ENCODE measurements at places on chromosomes 12 and 14.
A peak's percentile ranks its signal among the peaks of the same experiment; 100 is the strongest.

DNA sequence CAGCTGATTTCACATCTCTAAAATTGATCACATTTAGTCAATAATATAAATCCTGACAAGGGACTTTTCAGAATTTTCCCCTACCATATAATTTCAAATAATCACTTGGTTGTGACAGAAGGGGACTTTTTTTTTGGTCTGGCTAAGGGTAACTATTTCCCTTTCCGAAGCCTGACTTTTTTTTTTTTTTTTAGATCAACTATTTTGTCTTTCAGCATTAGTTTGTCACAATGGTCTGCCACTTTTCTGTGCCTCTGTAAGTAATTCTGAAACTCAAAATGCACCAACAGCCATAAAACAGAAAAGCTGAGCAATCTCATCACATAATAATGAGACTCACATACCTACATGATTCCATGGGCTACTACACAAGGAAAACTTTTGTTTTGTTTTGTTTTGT lies 266.4 kb downstream of the SSPN start:
- no peak overlapping the region for H3K27ac ChIP-seq
- H3K4me3 ChIP-seq, result no peak overlapping the region
- DNase-seq, result no peak
- no peaks in the 10 kb centered on the region for H3K27me3 ChIP-seq
- H3K36me3 ChIP-seq, result peaks cover 5% of the 10 kb centered on the region

DNA sequence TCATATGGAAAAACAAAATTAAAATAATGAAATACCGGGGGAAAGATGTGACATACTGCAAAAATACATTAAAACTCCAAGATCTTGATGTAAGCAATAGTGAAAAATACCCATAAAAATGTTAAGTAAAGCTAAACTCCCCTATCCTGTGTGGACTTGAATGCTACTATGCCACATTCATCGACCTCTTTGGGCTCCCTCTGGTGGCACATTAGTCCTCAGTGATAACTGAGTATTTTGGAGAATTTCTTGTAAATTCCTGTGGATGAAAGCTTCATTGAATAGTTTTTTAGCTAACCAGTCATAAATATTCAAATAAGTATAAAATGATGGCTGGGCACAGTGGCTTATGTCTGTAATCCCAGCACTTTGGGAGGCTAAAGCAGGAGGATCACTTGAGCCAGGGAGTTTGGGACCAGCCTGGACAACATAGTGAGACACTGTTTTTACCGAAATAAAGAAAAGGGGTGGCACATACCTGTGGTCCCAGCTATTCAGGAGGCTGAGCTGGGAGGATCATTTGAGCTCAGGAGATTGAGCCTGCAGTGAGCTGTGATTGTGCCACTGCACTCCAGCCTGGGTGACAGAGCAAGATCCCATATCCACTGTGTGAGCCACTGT lies 42.4 kb upstream of the SGPP1 start:
- no peaks in the 10 kb centered on the region for H3K27me3 ChIP-seq
- H3K27ac ChIP-seq, result no peak overlapping the region
- no peaks in the 10 kb centered on the region for H3K4me1 ChIP-seq
- peak; percentile 54 for DNase-seq

- no peak overlapping the region for H3K4me3 ChIP-seq
- no peak for DNase-seq
- no peaks in the 10 kb centered on the region for H3K27me3 ChIP-seq
- H3K4me1 ChIP-seq, result no peaks in the 10 kb centered on the region
- no peaks in the 10 kb centered on the region for H3K36me3 ChIP-seq
Observed at GRCh38 chr12:132391326-132392041, 62.1 kb upstream of the GALNT9 start.

- H3K4me3 ChIP-seq, result no peak overlapping the region
- no peaks in the 10 kb centered on the region for H3K36me3 ChIP-seq
- no peak overlapping the region for H3K27ac ChIP-seq
Observed at GRCh38 chr14:61051051-61051450, 70.0 kb downstream of the SLC38A6 start.

- no peak for DNase-seq
- peaks cover 3% of the 10 kb centered on the region for H3K27me3 ChIP-seq
- no peaks in the 10 kb centered on the region for H3K36me3 ChIP-seq
- H3K4me1 ChIP-seq, result no peaks in the 10 kb centered on the region
Observed at GRCh38 chr12:5478081-5478706, 46.3 kb downstream of the NTF3 start.

DNA sequence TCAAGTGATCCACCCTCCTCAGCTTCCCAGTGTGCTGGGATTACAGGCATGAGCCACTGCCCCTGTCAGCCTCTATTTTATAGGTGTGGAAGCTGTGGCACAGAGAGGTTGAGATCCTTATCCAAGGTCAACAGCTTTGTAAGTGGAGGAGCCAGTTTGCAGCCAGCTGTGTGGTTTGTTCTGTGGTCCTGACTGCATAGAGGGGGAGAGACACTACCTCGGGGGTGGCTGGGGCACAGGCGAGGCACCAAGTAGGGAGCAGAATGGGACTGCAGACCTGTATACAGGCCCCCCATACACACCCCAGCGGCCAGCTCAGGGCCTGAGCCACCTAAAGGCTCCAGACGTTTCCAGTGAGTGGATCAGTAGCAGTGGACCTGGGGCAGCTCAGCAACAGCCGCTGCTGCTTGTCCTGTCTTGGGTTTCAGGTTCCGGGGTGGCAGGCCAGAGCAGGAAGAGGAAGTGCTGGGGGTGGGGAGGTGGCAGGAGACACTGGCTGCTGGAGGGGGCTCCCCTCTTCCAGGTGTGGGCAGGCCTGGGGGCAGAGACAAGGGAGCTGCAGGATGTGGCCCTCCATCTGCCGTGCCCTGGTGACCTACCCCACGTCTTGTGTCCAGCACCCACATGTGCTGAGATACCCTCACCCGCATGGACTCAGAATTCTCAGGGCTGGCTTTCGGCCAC lies 11.0 kb downstream of the ORAI1 start:
- H3K27me3 ChIP-seq, result no peaks in the 10 kb centered on the region
- peaks cover 1% of the 10 kb centered on the region for H3K36me3 ChIP-seq
- H3K27ac ChIP-seq, result peak overlapping the region; percentile 69
- peaks cover 54% of the 10 kb centered on the region for H3K4me1 ChIP-seq
- peak overlapping the region; percentile 53 for H3K4me3 ChIP-seq

DNA sequence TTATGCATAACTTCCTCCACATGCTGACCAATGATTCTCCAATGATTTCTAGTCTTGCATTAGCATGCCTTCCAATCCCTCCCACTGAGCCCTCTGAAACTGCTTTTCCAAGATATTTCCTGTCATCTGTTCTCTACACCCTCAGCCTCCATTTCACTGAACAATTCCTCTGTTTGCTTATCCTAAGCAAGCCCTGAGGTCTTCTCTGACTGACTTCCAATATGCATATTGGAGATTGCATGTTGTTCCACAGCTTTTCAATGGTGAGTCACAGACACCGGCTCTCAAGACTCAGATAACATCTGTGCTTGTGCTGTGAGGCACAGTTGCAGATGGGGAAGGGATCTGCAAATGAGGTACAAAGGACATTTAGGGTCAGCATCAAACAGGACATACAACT lies 141.0 kb downstream of the SLC16A7 start:
- no peak for DNase-seq
- H3K36me3 ChIP-seq, result no peaks in the 10 kb centered on the region
- H3K27me3 ChIP-seq, result no peaks in the 10 kb centered on the region
- H3K4me3 ChIP-seq, result no peak overlapping the region
- H3K27ac ChIP-seq, result no peak overlapping the region
- H3K4me1 ChIP-seq, result no peaks in the 10 kb centered on the region

DNA sequence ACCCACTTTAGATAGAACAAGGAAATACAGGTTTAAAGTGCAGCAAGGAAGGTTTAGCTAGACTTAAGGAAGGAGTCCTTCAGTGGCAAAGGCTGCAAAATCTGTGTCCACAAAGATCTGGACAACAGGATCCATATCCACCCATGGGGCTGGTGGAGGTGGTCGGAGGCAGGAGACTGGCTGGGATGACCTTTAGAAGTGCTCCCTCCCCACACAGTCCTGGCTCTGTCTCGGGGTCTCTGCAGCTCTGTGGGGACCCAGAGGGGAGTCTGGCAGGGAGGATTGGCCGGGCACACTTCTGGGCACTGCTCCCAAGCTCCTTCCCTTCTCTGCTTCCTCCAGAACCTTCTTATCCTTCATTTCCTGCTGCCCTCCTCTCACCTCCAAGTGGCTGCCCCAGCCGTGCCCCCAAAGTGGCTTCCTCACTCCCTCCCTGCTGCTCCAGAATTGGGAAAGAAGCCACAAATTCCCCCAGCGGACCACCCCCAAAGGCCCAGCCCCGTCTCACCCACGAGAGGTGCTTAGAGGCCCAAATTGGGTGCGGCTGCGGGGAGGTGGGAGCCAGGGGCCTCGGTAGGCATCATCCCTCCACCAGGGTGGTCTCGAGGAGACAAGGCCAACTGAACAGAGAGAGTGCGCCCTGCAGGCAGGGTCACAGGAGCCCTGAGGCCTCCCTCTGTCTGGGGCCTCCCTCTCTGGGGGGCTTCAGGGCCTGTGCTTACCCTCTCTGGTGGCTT lies 21.9 kb upstream of the PGF start:
- H3K27ac ChIP-seq, result no peak overlapping the region
- no peaks in the 10 kb centered on the region for H3K36me3 ChIP-seq
- DNase-seq, result no peak
- H3K4me3 ChIP-seq, result no peak overlapping the region

DNA sequence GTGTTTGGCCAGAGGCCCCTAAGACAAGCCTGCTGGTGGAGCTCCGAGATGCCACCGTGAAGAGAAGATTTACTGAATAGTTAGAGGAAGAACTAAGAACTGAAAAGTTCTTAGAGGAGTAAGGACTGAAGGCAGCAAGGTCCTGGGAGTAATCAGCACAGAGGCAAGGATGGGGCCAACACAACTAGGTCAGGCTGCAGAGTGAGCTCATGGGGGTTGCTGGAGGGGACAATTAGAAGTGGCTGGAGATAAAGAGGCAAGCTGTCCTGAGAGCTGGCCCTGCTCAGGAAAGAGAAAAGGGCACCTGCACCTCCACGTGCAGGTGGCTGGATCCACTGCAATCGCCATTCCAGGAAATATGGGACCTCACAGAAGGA lies 52.7 kb downstream of the NFKBIA start:
- no peak for DNase-seq
- H3K4me1 ChIP-seq, result peaks cover 4% of the 10 kb centered on the region
- no peaks in the 10 kb centered on the region for H3K27me3 ChIP-seq
- H3K4me3 ChIP-seq, result no peak overlapping the region

GRCh38 chr12:118436986-118437385 lies 60.6 kb downstream of the SUDS3 start:
- no peak for DNase-seq
- H3K36me3 ChIP-seq, result no peaks in the 10 kb centered on the region
- no peaks in the 10 kb centered on the region for H3K4me1 ChIP-seq
- H3K4me3 ChIP-seq, result no peak overlapping the region
- no peak overlapping the region for H3K27ac ChIP-seq
- peaks cover 4% of the 10 kb centered on the region for H3K27me3 ChIP-seq

GRCh38 chr12:41074473-41074769 lies 113.7 kb upstream of the PDZRN4 start:
- no peak overlapping the region for H3K4me3 ChIP-seq
- no peaks in the 10 kb centered on the region for H3K27me3 ChIP-seq
- no peaks in the 10 kb centered on the region for H3K4me1 ChIP-seq
- no peaks in the 10 kb centered on the region for H3K36me3 ChIP-seq

DNA sequence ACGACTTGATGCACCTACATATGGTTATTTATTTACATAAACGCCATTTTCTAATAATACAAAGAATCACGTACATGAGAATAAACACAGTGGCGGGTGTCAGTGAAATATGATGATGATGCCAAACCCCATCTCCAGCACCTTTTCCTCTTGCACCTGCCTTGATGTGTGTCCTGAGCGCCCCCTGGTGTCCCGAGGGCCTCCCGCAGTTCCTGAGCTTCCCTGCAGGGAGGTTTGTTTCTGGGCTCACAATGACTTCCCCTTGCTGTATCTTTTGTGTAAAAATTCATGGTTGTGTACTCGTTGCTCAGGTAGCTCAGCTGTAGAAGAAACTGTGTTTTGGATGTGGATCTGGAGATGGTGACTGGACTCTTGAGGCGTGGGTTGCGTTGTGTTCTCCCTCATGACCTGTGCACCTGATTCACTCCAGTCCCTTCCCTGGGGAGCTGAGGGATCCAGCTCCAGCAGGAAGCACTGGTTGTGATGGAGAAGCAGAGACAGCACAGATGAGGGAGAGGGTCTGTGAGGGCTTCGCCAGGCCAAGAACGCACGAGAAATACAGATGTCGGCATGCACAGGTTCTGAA lies 1037.8 kb downstream of the TMEM121 start:
- no peak overlapping the region for H3K4me3 ChIP-seq
- no peak overlapping the region for H3K27ac ChIP-seq
- H3K27me3 ChIP-seq, result no peaks in the 10 kb centered on the region
- H3K4me1 ChIP-seq, result no peaks in the 10 kb centered on the region
- peak; percentile 38 for DNase-seq
- no peaks in the 10 kb centered on the region for H3K36me3 ChIP-seq

DNA sequence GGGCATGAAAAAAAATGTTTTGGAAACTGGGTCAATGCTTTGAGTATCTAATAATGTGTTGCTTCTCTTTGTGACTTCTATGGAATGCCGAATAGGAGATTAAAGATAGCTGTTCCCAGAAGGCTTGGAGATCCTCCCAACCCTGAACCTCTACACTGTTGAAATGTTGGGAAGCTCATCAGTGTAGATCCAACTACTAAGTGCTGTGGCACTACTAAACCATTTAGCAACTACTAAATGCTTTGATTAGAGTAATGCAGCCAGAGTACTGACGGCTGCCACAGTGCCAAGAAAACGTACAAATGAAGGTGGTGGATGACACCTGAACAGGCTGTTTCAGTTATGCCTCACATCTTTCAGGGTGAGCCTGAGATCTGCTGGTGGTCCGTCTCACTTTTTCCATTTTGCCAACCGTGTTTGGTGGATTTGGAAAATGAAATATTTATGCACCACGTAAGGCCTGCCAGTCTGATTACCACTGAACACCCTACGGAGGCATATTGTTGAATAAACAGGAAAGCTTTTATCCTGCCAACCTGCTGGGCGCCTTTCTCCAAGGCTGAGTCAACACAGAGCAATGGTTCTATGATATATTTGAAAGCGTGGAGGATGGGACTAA lies 938.0 kb upstream of the FLRT2 start:
- no peak overlapping the region for H3K4me3 ChIP-seq
- no peaks in the 10 kb centered on the region for H3K4me1 ChIP-seq
- no peaks in the 10 kb centered on the region for H3K27me3 ChIP-seq

DNA sequence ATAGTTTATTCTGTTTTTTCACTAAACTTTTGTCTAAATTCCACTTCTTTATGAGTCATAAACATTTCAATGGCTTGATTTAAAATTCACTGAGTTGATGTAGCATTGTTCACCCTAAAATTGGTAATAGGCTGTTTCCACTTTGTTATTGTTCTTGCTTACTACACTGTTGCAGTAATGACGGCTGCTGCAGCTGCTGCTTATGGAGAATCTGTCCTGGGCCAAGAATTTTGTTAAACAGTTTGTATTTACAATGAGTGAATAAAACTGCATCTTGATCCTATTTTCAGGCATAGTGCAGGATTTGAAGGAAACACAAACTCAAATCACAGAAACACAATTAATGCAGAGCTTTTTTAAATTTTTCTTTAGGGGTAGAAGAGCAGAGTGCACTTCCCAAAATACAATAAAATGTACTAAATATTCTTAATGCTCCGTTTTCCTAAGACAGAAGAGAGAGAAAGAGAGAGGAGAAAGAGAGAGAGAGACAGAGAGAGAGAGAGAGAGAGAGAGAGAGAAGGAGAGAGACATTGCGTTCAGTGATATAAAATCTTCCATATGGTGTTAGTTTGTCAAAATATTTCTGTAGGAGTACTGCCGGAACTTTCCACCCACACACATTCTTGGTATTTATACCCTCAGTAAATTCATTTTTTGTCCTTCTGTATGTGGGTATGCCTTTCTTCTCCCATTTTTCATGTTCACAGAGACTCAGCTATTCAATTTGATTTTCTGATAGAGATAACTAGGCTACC lies 266.4 kb downstream of the LRFN5 start:
- no peak overlapping the region for H3K27ac ChIP-seq
- no peaks in the 10 kb centered on the region for H3K27me3 ChIP-seq
- no peaks in the 10 kb centered on the region for H3K36me3 ChIP-seq
- H3K4me1 ChIP-seq, result no peaks in the 10 kb centered on the region

All from CD8-positive, alpha-beta memory T cell (primary cell).